ENCODE measurements at places on chromosomes 2 and 18. TPM values are rescaled to one million over a fixed set of nuclear protein-coding genes. Genes with fewer than 3 reads are reported as not detected.

DNA sequence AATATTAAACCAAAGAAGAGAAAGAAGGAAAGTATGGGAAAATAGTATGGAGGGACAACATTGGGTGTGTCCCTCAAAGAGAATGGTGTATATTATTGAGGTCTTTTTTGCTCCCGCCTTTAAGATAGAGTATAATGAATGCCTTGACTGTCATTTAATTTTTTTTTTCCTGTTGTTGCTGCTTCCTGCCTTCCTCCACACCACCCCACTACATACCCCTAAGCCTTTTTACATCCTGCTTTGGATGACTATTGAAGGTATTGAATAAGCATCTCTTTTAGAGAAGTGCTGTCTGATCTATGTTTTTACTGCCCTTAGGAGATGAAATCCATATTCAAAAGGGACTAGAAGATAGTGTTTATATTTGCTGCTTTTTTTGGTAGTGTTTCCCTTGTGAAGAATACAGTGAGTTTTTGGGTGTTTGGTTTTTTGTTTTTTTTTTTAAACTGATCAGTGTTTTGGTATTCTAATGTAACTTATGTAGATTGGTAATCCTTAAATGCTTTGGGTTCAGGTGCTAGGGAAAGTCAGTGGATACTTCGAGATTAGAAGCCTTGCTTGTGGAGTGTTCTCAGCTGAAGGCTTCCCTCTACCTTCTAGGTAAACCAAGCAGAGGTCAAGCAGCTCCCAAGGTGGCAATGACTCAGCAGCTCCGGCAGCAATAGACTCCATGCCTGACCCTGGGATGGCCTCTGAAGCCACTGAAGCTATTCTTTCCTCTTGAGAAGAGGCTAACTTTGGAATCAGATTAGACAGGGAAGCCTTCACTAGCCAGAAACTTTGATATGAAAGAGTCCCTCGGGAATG is 5.0 kb downstream of the FZD7 start:
- DNase-seq: no peak

- DNase-seq: no peak
Observed at GRCh38 chr18:47168913-47169312, 7.3 kb downstream of the IER3IP1 start.

The TLX2 gene
- 0.99 TPM for total RNA-seq

The UCN gene
- 6.1 TPM for total RNA-seq

The HRH4 gene
- total RNA-seq: 0.50 TPM

The SCN3A gene
- 2.1 TPM for total RNA-seq

DNA sequence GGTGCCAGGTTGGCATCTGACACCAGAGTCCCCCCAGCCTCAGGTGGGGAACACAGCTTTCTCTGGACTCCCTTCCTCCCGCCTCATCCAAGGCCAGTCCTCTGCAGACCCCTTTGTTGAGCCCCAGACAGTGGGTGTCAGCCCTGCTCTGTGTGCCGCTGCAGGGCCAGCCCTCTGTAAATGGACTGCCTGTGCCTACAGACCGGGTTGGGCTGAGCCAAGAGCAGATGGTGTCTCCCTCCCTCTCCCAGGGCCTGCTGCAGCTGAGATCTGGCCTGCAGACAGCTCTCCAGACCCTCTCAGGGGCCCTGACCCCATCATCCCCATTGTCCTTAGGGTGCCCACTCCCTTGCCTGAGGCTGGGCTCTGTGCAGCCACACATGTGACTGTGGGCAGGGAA is 160.8 kb downstream of the KLHL29 start:
- DNase-seq: no peak

GRCh38 chr2:63488118-63488713 is 100.1 kb downstream of the WDPCP start:
- no peak for DNase-seq

GRCh38 chr2:102258386-102259074 is 52.8 kb upstream of the IL1RL1 start:
- peak; percentile 17 for DNase-seq

DNA sequence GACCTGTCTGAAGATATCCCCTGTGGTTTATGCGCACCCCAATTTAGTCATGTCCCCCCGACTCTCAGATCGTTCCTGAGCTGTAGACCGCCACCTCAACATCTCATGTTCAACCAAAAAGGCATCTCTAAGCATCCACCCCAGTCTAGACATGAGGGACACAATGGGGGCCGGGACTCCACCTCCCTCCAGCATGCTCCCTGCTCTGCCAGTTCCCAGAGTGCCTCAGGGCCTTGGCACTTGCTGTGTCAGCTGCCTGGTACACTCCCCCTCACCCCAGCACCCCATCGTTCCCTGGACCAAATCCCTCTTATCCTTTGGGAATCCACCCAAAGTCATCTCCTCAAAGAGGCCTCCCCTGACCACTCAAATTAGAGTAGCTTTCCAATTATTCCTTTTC is 22.2 kb downstream of the TNS1 start:
- DNase-seq: no peak

DNA sequence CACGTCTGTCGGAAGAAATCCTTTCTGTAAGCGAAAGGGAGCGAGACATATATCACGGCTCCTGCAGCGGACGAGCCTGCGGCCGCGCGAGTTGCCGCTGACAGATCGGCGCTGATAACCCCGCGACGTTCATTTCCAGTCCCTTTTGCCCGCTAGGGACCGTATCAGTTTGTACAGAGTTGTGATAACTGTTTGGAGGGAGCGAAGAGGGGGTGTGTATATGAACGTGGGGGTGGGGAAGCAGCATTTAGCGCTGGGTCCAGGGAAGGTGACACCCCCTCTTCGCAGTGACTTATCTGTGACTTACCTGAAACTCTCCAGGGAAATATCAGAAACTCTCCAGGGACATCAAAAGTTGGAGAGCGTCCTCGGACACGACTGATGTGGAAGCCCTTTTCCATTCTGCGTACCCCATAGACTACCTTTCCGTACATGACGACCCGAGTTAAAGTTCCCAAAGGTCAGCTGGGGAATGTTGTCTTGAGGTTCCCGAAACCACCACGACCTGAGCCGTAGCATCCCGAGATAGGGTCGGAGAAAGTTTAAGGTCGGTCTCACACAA is 948 bp upstream of the GATA6 start:
- DNase-seq: no peak

The UGT1A6 gene
- total RNA-seq: not detected

DNA sequence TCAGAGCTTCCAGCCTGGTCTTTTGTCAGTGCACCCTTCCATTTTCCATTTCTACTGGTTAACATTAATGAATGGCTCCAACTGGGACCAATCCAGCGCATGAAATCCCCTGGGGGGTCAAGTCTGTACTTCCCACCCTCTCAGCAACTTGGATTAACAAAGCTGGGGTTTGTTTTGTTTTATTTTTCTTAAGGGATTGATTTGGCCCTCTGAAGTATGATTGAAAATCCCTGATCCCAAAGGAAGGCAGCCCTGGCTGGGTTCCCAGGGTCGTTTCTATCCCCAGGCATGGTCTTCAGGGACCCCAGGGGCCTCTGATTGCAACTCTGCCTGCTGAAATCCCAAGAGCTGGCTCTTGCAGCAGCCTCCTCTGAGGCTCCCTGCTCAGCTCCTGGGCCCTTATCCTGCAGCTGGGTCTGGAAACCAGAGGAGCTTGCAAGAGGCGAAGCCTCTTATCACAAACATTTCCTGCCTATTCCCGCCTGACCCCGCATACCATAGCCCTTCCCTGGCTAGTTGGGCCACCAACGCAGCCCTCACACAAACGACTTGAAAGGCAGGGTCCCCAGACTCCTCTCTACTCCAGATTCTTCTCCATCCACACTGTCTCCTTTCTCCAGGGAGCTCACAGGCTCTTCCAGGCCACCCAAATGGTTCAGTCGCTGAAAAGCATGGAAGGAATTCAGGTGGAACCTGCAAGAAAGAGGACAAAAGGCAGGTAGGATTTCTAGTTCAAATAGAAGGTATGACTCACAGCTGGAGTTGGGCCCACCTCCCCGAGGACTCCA is 109.7 kb upstream of the PKDCC start:
- DNase-seq: no peak

- no peak for DNase-seq
Observed at GRCh38 chr2:233674995-233675394, 3.3 kb downstream of the UGT1A9 start.

DNA sequence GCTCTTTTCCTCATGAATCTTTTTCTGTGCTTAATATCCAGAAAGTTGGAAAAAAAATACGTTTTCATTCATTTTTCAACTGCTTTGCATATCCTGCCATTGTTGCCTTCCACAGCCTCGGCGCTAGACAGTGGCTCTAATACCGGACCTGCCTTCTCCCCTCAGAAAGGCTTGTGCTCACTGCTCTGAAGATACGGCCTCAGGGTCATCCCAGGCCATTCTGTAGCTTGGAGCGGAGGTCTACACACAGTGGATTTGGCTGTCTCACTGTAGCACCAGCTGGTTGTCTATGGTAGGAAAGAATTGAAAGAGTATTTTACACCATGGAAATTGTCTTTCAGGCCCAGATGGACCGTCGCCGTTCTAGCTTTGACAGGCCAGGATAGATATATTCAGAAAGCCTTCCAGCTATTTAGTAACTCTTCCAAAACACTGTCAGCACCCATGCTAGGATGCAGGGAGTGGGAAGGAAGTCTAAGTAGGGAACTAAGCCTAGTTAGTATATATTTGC is 242.0 kb downstream of the TMEM182 start:
- DNase-seq: no peak

DNA sequence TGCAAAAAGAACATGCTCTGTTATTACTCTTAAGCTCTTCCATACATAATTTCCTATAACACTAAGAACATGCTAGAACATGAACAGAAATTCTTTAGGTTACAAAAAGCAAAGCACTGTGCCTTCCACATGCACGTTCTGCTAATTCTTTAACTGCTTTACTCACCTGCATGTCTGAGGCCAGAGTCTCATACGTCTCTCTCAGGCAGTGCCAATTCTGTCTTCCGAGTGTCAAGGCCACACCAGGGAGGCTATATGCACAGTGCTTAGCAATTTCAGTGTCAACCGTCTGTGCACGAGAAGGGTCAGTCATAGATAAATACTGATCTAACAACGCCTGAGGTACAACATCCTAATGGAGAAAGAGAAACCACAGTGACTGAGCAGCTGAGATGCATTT is 55.1 kb downstream of the PPP4R1 start:
- no peak for DNase-seq

DNA sequence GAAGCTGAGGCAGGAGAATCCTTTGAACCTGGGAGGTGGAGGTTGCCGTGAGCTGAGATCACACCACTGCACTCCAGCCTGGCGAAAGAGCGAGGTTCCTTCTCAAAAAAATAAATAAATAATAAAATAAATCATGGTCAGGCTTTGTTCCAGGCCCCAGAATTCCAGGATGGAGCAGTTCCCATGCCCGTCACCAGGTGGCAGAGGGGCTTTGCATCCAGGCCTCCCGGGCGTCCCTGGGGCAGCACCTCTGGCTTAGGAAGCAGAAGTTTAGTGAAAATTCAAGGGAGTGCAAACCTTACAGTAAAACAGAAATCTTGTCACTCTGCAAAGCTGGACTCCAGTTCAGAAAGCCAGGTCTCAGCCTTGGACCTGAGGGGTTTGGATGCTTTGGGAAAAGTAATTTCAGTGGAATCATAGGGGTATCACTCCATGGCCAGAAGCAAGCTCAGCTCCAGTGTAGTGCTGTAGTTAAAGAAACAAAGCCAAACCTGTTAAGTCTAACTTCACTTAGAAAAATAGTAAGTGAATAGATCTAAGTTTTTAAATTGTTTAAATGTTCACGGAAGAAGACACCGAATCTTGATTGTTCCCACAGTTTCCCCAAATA is 512.7 kb downstream of the CMPK2 start:
- DNase-seq: no peak

DNA sequence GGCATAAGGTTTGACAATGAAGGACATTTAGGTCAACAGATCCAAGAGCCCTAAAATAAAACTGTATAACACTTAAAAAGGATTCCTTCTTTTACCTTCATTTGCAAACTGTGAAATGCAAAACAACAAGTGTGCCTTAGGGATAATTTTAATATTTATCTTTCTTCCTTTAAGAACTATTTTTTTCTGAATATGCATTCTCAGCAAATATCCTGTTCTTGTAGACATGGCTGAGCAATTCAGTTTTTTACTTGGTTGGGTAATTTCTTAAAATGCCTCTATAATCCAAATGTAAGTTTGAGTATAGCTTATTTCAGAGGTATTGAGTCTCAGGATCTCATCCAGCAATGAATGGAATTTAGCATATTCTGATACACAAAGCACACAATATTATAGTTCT is 43.0 kb upstream of the KCNJ3 start:
- DNase-seq: no peak

The SERPINB13 gene
- not detected for total RNA-seq

DNA sequence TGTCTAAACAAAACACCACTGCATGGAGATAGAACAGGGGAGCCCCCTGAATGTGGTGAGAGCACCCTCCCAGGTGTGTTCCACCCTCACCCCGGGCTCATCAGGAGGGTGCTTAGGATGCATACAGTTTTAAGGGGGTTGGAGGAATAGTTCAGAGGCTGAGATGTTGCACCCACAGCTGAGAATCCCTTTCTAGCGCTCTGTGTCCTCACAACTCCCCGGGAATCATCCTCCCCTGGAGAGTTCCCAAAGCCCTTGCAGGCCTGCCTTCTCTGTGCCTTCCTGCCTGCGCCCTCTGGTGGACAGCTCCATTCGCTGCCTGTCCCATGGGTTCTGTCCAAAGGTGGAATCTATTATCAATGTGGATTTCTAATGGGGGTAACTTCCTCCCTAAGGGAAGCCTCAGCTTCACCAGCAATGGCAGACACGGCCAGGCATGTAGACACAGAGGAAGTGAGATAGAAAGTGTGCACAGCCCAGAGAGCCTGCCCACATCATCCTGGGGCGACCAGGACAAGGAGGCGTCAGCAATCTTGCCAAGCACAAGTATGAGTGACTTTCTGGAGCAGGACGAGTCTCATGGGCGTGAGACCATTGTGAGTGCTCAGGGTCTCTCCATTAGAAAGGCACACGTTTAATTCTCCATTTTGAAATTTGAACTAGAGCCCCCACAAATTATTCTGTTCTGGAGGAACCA is 1.2 kb upstream of the UGT1A5 start:
- DNase-seq: no peak

GRCh38 chr2:122682356-122682755 is 926.9 kb downstream of the TSN start:
- no peak for DNase-seq

GRCh38 chr2:101428422-101429176 is 41.3 kb upstream of the CREG2 start:
- no peak for DNase-seq

DNA sequence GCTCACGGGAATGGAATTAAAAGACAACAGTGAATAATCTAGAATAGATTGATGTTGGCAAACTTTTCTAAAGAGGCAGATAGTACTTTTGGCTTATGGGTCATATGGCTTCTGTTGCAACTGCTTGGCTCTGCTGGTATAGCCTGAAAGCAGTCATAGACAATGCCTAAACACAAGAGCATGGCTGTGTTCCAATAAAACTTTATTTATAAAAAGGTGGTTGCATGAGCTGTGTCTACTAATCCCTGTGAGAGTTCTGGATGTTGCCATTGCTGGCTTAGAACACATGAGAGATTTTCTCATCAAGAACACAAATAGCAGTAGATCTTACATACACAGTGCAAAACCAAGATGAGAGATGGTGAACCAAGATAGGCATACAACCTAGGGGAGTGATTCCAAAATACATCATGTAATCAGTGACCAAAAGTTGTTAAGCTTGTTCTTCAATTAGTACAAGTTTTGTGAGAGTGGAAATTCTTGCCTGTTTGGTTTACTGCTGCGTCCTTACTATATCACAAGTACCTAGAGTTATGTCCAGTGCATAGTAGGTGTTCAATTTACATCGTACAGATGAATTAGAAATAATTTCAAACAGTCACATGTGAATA is 380.0 kb downstream of the METTL4 start:
- DNase-seq: no peak

The ASXL2 gene
- total RNA-seq: 17.4 TPM

The MALL gene
- 20.4 TPM for total RNA-seq

All from esophagus muscularis mucosa (tissue), 4 donors.